NCI-H1092 (cell line): ENCODE measurements at places on chromosomes 7 and 10.

GRCh38 chr7:130139193-130139960, 65.8 kb downstream of the TMEM209 start:
- DNase-seq, result no peak

DNA sequence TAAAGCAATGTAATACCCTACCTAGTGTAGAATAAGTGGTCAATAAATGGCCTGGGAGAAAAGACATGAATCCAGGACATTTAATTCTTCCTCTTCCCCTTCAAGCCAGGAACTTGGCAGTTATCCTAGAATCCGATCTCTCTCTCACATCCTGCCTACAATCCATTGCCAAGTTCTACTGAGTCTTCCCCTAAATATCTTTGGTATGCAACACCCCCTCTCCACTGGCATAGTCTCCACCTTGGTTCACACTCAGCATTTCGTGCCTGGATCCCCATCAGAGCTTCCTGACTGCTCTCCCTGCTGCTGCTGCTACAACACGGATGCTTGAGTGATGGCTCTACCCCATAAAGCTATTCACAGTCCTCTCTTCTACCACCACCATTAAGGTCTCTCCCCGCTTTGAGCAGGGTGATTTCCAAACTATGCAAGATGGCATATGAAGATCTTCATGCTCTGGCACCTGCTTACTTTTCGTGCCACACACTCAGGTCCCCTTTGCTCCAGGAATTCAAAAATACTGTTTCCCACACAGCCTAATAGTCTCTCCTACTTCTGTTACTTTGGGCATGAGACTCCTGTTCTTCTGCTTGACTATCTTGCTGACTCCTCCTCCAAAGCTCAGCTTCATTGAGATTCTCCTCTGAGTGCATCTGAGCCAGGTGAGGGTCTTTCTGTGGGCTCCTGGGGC, 4.8 kb downstream of the ANK3 start:
- DNase-seq, result no peak

DNA sequence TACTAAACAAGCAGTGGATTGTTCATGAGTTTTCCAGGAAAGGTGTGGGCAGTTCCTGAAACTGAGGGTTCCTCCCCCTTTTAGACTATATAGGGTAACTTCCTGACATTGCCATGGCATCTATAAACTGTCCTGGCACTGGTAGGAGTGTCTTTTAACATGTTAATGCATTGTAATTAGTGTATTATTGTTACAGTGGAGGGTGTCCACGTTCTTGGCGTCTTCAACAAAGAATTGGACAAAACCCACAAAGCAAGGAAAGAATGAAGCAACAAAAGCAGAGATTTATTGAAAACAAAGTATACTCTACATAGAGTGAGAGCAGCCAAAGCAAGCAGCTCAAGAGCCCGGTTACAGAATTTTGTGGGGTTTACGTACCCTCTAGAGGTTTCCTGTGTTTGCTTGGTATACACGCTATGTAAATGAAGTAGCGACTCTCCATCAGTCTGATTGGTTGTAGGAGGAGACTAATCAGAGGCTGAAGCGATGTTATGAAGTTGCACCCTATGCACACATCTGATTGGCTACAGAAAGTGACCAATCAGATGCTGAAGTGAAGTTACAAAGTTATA, 175.2 kb downstream of the NSUN6 start:
- no peak for DNase-seq

GRCh38 chr10:129785536-129785981, 178.5 kb downstream of the EBF3 start:
- no peak for DNase-seq

GRCh38 chr7:2494191-2495130, 18.3 kb upstream of the GRIFIN start:
- no peak for DNase-seq

GRCh38 chr7:74290981-74291441, 1.8 kb downstream of the CLIP2 start:
- DNase-seq, result no peak

- no peak for DNase-seq
Measured at GRCh38 chr7:66119245-66119850, 4.7 kb downstream of the CRCP start.

- DNase-seq, result no peak
Measured at GRCh38 chr7:92851732-92852131, 15.4 kb upstream of the CDK6 start.

GRCh38 chr10:77380191-77380590, 257.4 kb downstream of the KCNMA1 start:
- no peak for DNase-seq

- no peak for DNase-seq
Measured at GRCh38 chr7:16685535-16685934, 39.6 kb downstream of the BZW2 start.

GRCh38 chr10:106566873-106567272, 597.6 kb downstream of the SORCS1 start:
- no peak for DNase-seq

- no peak for DNase-seq
Measured at GRCh38 chr10:11789956-11790355, 33.2 kb upstream of the PROSER2 start.

DNA sequence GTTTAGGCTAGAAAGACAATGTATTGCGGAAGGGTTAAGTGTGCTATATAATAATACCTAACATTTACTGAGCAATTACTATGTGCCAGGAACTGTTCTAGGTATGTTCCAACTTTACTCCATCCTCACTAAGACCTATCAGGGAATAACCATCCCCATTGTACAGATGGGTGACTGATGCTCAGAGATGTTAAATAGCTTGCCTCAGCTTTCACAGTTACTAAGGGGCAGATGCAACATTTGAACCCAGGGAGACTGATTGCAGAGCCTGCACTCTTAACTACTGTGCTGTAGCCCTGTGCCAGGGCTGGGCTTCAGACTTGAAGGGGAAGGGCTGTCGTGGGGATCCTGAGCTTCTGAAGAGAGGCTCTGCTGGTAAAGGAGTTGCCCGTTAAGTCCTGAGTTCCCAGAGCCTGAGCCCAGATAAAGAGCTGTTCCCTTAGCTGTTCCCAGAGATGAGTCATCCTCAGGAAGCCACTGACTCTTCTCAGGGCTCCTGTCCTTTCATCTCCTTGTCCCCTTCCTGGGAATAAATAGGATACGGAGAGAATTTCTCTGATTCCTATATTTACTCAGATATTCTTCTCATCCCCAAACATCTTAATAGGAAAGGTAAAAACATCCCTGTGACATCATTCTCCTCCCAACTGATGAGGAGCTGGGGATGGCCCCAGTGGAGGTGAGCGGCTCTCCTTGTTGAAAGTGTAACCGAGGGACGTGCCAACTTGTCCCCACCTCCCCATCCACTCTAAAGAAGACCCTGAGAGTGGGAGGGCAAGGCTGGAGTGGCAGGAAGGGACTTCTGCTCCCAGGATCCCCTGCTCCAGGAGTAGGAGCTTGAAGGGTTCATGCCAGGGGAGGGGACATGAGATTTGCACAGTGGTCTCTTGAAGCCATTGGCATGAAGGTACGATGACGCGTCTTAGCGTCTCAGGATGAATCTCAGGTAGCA, 28.0 kb upstream of the HABP2 start:
- no peak for DNase-seq

DNA sequence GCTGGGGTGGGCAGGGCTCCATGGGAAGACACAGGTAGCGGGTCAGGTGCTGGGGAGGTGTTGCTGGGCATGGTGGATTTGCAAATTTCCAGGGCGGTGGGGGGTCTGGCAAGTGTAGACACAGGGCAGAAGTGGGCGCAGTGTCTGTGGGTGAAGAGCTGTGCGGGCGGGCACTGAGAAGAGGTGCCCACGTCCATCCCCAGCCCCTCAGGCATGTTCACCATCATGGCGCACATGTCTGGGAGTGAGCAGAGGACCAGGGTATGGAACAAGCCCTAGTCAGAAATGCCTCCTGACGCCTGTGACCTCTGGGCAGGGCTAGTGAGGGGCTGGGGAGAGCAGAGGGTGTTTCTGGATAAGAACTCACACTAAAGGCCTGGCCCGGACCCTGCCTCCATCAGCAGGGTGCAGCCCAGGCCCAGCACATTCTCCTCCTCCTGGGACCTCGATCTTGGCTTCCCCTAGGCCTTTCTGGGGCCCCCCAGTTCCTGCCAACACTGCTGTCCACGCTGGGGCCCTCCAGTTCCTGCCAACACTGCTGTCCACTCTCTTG, 612.9 kb downstream of the PTPRN2 start:
- DNase-seq, result no peak

GRCh38 chr7:150665089-150665748, 20.3 kb upstream of the GIMAP2 start:
- no peak for DNase-seq

DNA sequence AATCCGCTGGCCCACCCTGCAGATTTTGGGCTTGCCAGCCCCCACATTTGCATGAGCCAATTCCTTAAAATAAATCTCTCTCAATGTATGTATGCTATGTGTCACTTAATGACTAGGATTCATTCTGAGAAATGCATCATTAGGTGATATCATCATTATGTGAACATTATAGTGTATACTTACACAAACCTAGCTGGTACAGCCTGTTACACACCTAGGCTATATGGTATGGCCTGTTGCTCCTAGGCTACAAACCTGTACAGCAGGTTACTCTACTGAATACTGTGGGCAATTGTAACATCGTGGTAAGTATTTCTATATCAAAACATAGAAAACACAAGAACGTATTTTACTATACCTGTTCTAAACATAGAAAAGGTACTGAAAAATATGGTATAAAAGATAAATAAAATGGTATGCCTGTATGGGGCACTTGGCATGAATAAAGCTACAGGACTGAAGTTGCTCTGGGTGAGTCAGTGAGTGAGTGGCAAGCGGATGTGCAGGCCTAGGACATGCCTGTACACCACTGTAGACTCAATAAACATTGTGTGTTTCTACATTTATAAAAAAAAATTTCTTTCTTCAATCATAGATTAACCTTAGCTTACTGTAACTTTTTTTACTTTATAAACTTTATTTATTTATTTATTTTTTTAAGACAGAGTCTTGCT, 135.9 kb downstream of the ABCA13 start:
- DNase-seq, result no peak

GRCh38 chr7:114414156-114415063, at the start of gene FOXP2:
Gene FOXP2 (plus strand): TSS chr7:114414815. CDS start chr7:114426512, 11,697 bp downstream.
- peak; percentile 15 for DNase-seq

- DNase-seq, result no peak
Measured at GRCh38 chr7:106178593-106179134, 66.6 kb upstream of the SYPL1 start.

GRCh38 chr7:106425017-106425719, 140.4 kb upstream of the NAMPT start:
- no peak for DNase-seq

GRCh38 chr7:1690359-1690958, 20.4 kb downstream of the ELFN1 start:
- no peak for DNase-seq

GRCh38 chr7:82389876-82390275, 53.7 kb downstream of the CACNA2D1 start:
- no peak for DNase-seq

DNA sequence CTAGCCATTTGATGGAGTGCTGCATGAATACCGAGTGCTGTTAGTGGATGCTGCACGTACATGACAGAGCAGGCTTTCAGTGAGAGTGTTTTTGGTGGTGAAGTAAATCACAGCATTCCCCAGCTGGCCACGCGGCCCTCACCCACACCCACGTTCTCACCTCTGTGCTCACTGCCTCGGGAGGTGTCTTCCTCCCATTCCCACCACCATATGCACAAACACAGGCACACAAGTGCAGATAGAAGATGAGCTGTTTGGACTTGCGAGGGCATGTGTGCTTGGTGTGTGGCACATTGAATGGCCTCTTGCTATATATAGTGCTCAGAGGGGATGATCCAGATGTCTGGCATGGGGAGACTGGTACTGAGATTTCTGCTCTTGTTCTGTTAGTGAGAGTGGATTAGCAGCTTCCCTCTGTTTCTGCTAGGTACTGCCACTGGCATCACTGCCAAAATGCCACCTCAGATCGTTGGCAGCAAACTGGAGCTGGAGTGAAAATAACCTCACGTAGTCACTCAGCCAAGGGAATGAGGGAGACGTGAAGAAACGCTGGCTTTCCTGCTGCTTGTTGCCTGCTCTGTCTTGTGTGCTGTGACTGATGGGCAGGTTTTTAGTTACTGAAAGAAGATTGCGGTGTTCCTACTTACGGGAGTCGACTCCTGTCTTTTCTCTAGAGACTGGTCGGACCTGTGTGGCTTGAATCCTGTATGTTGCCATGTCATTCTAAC, 19.1 kb downstream of the DNAJB6 start:
- DNase-seq, result no peak

DNA sequence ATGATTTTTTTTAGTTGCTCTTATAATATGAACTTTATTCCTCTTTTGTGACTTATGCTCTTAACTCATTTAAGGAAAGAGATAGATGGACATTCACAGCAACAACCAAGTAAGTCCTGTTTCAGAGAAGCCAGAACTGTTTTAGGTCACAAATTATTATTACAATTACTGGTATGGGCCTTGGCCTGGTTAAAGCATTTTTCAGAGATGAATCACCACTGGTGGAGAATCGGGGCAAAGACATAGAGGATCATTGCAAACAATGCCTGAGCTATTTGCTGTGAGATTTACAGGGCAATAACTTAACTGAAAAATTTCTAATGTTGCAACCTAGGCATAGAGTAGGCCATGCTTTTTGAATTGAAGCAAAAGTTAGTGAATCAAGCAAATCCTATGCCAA, 138.0 kb upstream of the YAE1 start:
- no peak for DNase-seq
